Glomerular endothelial cell (primary cell): ENCODE measurements at places on chromosomes 11 and 22. TPM values are rescaled to one million over a fixed set of nuclear protein-coding genes. Genes with fewer than 3 reads are reported as not detected.

- DNase-seq: no peak
Measured at GRCh38 chr11:76831686-76832310, 28.9 kb upstream of the ACER3 start.

DNA sequence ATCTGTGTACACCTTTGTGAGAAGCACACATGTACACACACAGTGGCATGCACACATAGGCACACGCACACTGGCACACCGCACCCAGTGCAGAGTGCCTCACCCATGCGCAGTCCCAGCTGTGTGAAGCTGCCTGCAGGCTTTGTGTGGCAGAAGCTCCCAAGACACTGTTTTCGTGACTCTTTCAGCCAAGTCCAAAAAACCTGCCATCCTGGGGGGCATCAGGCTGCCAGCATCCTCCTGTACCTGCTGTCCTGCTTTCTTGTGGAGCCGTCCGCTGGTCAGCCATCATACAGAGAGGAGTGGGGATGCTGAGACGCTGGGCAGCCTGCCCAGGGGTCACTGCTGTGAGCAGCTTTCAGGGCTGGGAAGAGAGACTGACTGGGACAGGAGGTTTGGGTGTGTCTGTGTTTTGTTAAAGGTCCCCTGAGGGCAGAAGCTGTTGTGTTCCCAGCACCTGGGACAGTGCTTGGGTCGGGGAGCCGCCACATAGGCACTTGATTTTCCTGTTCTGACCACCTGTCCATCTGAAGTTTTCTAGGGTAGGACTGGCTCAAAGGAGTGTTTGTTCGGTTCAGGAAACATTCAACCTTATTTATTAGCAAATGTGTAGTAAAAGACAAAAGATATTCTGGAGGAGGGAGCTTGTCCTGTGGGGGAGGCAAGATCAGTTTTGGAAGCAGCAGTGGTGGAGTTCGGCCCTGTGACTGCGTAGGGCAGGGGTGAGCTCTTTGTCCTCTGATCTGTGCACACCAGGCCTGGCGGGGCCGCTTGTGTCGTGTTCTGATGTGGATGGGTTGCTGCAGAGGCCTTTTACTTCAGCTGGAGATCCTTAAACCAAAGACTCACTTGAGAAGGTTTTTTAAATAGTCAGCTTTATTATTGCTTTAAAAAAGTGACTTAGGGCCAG is 29.7 kb downstream of the AP2A2 start:
- DNase-seq: no peak

The DGCR6L gene
- total RNA-seq: 67.4 and 67.8 TPM in 2 replicates

DNA sequence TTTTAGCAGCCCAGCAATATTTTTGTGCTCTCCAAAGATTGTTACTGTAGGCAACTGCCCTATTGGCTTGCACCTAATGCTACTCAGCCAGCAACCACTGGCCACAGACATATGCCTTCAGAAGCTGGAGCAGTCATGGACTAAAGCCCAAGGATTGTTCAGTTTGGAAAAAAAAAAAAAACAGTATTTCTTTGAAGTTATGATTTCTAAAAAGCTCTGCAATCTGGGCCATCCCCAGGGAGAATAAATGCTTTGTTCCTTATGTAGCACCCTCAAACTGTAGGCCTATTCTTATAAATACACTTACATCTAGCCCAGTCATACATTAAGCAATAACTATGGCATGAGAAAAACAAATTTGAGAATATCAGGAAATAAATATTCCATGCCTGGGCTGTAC is 2190.5 kb upstream of the RAG2 start:
- no peak for DNase-seq

The MS4A6A gene
- total RNA-seq: 2.9 and 7.5 TPM in 2 replicates

The MMP7 gene
- total RNA-seq: 9.8 and 57.1 TPM in 2 replicates

The FGF3 gene
- not detected in 2 replicates for total RNA-seq

GRCh38 chr11:126585774-126586491 is 230.4 kb downstream of the ST3GAL4 start:
- DNase-seq: peak; percentile 98

DNA sequence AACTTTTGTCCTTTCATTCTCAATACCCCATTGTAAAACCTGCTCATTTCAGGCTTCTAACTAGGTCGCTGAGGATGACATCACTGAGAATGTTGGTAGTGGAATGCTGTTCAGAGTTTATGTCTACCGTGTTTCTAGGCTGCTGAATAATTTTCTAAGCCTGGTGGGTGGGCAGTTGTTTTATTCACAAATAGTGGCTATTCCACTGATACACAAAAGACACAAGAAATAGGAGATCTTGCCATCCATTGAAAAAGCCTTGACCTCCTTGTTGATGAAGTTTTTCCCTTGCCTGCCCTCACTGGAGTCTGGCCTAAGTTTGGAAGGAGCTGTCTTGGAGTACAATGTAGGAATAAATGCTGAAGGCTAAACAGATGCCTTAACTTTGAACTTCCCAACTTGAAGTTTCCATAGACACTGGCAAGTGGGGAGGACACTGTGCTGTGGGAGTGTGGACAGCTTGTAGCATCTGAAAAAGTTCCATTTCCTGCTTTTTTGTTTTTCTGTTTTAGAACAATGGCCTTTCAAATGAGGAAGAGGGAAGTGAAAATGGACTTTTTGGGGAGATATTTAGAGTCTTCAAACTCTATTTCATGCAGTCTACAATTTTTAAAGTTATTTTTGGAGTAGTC is 59.2 kb downstream of the TRIM44 start:
- DNase-seq: no peak

- DNase-seq: no peak
Measured at GRCh38 chr11:119414734-119415133, 8.2 kb downstream of the THY1 start.

DNA sequence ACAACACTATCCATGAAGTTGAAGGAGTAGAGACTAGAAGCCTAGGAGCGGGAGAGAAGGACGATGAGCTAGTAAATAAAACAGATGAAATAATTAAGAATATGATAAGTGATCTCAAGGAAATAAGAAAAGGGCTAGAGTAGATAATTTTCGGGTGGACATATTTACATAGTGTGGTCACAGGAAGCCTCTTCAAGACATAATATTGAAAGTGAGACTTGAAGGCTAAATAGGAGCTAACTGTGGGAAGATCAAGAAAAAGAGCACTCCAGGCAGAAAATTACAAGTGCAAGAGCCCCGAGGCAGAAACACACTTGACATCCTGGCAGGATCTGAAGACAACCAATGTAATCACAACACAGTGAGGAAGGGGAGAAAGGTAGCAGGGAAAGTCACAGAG is 11.9 kb upstream of the PPFIBP2 start:
- DNase-seq: no peak

The SAC3D1 gene
- total RNA-seq: 16.8 and 17.8 TPM in 2 replicates

The TMEM45B gene
- total RNA-seq: 0.35 TPM in 1 of 2 replicates, not detected in the other

The SMIM35 gene
- 0.12 TPM in 1 of 2 replicates, not detected in the other for total RNA-seq

GRCh38 chr11:106996691-106997090 is 21.6 kb downstream of the GUCY1A2 start:
- no peak for DNase-seq

GRCh38 chr22:41308054-41308453 is 6.7 kb downstream of the ZC3H7B start:
- DNase-seq: no peak

- DNase-seq: no peak
Measured at GRCh38 chr11:61413496-61413895, 16.3 kb downstream of the CPSF7 start.

The SLC22A6 gene
- not detected in 2 replicates for total RNA-seq

- no peak for DNase-seq
Measured at GRCh38 chr22:39745789-39746188, 147.8 kb downstream of the ENTHD1 start.

DNA sequence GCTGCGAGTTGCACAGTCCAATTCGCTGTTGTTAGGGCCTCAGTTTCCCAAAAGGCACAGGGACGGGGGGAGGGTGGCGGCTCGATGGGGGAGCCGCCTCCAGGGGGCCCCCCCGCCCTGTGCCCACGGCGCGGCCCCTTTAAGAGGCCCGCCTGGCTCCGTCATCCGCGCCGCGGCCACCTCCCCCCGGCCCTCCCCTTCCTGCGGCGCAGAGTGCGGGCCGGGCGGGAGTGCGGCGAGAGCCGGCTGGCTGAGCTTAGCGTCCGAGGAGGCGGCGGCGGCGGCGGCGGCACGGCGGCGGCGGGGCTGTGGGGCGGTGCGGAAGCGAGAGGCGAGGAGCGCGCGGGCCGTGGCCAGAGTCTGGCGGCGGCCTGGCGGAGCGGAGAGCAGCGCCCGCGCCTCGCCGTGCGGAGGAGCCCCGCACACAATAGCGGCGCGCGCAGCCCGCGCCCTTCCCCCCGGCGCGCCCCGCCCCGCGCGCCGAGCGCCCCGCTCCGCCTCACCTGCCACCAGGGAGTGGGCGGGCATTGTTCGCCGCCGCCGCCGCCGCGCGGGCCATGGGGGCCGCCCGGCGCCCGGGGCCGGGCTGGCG is at the start of gene BCR:
TSS of gene BCR (plus strand) at position 209 of the 592 bp plus-strand sequence. CDS start 452 bp downstream, outside the sequence.
- DNase-seq: no peak

The UPB1 gene
- 0.24 and 0.35 TPM in 2 replicates for total RNA-seq

DNA sequence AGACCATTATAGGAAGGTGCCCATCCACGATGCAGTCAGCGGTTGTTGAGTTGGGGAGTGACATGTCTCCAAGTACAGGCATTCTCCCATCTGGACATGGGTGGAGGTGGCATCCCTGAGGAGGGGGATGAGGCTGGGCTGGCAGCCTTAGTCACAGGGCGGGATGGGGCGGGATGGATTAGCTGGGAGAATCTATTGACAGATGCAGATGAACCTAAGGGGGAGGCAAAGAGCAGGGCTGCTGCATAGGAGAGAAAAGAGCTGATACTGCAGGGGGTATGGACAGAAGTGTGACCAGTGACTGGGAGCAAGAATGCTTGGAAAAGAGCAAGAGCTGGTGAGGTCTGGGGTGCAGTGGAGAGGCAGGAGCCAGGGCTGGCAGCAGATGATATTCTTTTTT is 42.7 kb downstream of the SCN3B start:
- DNase-seq: no peak

The TMEM126B gene
- total RNA-seq: 50.1 and 83.6 TPM in 2 replicates

The CCDC34 gene
- total RNA-seq: 3.4 and 6.8 TPM in 2 replicates

The TCF20 gene
- 20.1 and 24.3 TPM in 2 replicates for total RNA-seq

The FOLR3 gene
- not detected in 2 replicates for total RNA-seq

DNA sequence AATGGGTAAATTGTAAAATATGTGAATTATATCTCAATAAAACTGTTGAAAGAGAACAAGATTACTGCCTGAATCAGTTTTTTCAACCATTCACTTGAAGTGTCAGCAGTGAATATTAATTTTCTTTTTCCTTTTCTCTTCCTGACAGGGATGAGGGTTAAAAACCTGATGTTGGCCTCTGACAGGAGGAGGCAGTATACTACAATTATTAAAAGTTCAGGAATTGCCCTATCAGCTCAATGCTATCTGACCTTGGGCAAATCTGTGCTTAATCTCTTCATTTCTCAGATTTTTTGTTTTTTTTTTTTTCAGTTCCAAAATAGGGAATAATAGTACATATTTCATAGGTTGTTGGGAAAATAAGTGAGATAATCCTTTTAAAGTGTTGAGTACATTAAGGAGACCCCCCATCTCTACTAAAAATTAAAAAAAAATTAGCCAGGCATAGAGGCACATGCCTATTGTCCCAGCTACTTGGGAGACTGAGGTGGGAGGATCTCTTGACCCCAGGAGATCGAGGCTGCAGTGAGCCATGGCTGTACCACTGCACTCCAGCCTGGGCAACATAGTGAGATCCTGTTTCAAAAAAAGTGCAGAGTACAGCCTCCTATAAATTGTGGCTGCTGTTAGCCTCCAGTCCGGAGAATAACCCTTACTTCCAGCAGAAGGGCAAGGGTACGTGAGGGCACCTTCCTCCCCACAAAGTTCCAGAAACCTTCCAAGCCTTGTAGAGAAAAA is 48.8 kb downstream of the TRIM44 start:
- DNase-seq: no peak

The KDM4D gene
- 0.58 and 0.99 TPM in 2 replicates for total RNA-seq

DNA sequence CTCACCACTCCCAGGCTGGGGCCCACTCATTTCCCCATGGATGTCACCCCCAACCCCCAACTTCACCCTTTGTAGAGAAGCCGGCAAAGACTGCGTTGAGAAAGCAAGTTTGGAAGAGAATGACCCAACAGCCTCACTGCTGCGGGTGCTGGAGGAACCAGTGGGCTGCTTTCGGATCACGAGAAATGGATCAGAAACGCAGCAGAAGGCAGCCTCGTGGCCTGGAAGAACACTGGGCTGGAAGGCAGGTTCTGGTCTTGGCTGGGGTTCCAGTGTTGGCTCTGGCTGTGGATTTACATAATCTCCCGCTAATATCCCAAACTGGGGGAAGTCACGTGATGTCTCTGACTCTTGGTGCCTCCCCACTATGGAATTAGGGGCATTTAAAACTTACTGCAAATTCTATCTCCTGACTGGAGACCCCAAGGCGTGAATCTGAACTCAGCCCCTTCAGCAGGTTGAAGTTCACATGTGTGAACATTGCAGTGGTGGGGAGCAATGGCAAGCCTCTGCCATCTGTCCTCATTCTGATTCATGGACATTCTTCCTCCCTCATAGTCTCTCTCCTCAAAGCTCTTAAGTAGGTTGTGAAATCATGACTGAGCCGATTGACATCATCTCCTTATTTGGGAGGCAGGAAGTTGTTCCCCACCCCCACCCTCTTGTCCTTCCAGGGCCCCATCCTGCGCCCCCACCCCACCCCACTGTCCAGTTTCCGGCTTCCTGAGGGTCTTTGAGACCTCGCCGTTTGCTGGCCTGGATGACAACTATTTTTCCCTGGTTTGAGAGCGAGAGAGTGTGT is 37.0 kb upstream of the TIMP3 start:
- no peak for DNase-seq

GRCh38 chr11:72807792-72808191 is 6.4 kb upstream of the ATG16L2 start:
- DNase-seq: no peak

The OR8H3 gene
- total RNA-seq: not detected in 2 replicates

- no peak for DNase-seq
Measured at GRCh38 chr11:69841170-69841858, 22.1 kb upstream of the FGF3 start.

GRCh38 chr11:82703796-82704195 is 29.9 kb downstream of the FAM181B start:
- DNase-seq: no peak

DNA sequence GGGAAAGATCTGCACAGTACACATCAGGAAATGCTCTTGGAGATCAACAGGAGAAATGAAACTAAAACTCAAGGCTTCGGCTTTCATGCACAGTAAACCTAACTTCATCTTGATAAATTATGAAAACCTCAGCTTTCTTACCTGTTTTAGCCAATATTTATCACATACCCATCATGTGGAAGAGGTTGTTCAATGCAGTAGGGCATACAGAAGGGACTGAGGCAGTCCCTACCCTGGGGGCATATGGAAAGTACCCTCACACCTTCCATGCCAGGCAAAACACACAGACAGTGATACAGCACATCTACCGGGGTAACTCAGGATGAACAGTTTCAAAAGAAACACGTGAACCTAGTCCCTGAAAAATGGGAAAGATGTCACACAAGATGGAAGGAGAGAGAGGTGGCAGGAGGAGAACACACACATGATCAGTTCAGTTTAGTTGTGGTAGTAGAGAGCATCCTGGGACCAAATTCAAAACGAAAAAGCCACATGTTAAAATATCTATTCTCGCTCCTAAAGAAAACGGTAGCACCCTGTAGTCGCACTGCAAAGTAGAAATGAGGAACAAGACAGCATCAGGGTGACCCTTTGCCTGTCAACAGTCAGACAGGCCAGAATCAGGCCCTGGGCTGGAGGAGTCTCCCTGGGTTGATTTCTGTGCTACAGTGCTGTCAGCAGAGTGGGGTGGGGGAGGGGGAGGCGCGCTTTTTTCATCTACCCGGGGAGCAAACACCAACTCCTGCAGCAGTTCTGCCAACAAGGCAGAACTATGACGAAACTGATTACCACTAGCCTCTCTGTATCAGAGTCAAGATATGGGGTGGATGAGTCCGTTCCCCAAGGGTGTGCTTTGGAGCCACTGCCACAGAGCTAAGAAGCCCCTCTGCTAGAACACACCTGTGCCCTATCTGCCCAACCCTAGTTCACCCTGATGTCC is 1.3 kb downstream of the HIRA start:
- DNase-seq: no peak

GRCh38 chr11:11215944-11216343 is 137.1 kb downstream of the CSNK2A3 start:
- DNase-seq: no peak
